Effector memory CD8-positive, alpha-beta T cell (primary cell): ENCODE measurements at places on chromosomes 2 and 18.
A peak's percentile ranks its signal among the peaks of the same experiment; 100 is the strongest.

GRCh38 chr2:110657724-110658305, 20.0 kb downstream of the BUB1 start:
- no peaks in the 10 kb centered on the region for H3K27me3 ChIP-seq
- peak overlapping the region; percentile 87 for H3K27ac ChIP-seq
- peaks cover 6% of the 10 kb centered on the region for H3K36me3 ChIP-seq
- no peak for DNase-seq
- peak overlapping the region; percentile 18 for H3K4me3 ChIP-seq

DNA sequence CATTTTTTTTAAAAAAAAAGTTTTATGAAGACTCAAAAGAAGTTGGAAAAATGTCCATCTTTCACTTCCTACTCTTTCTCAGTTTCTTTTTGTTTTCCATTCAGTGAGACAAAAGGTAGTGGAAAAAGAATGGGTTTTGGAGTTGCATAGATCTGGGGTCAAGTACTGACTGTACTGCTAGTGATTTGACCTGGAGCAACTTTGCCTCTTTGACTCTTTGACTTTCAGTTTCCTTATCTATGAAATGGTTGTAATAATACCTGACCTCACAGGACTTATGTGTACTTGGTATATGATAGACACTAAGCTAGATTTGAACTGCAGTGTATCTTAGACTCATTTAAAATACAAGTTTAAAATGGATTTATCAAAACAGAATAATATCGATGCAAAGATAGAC, 3.5 kb upstream of the KCNE4 start:
- H3K27ac ChIP-seq: no peak overlapping the region
- no peak overlapping the region for H3K4me3 ChIP-seq
- no peak for DNase-seq
- H3K27me3 ChIP-seq: peaks cover 12% of the 10 kb centered on the region

DNA sequence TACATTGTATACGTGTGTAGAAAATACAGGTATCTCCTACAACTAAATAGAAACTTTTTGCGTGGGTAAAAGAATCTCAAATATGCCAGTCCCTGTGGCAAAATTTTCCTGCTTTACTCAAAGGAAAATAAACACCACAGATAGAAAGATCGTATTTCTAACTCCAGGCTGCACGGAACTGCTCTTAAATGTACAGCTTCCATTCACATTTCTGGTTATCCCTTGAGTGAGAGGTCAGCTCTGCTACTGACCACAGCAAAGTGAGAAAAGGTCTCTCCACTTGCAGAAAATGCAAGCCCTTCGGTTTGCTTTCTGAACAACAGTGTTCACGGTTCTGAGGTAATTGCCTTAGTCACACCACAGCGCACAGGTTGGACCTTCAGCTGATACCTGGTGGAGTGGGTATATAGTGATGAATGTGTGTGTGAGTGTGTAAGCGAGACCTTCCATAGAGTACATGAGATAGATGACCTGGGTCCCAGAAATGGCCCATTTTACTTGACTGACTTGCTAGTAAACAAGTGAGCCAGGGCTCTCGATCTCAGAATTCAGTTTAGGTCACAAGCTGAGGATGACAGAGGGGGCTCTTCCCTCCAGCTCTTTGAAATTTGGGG, 52.1 kb downstream of the ALPK2 start:
- no peak for DNase-seq
- H3K4me1 ChIP-seq: no peaks in the 10 kb centered on the region
- no peak overlapping the region for H3K27ac ChIP-seq

- no peaks in the 10 kb centered on the region for H3K27me3 ChIP-seq
- no peaks in the 10 kb centered on the region for H3K36me3 ChIP-seq
- no peak overlapping the region for H3K4me3 ChIP-seq
- no peak for DNase-seq
- peak overlapping the region; percentile 71 for H3K27ac ChIP-seq
Observed at GRCh38 chr2:224937887-224938286, 104.4 kb downstream of the DOCK10 start.

DNA sequence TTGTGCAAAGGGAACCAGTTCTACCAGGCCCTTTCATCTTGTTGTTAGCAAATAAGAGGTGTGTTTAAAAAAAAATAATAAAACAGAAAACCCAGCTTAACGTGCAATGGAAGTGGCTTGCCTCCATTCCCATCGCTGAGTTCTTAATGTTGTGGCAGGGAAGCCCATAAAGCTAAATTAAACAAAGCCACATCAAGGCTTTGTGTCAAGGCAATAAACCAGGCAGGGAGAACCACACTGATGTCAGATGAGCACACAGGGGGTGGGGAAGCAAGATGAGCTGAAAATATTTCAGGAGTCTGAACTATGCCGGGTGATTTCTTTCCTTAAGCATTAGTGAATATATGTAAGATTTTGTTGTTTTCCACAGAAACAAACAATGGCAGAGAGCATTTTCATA, 73.5 kb downstream of the PHLPP1 start:
- H3K36me3 ChIP-seq: no peaks in the 10 kb centered on the region
- peaks cover 28% of the 10 kb centered on the region for H3K4me1 ChIP-seq
- H3K27ac ChIP-seq: no peak overlapping the region
- no peak for DNase-seq
- H3K27me3 ChIP-seq: no peaks in the 10 kb centered on the region
- no peak overlapping the region for H3K4me3 ChIP-seq

DNA sequence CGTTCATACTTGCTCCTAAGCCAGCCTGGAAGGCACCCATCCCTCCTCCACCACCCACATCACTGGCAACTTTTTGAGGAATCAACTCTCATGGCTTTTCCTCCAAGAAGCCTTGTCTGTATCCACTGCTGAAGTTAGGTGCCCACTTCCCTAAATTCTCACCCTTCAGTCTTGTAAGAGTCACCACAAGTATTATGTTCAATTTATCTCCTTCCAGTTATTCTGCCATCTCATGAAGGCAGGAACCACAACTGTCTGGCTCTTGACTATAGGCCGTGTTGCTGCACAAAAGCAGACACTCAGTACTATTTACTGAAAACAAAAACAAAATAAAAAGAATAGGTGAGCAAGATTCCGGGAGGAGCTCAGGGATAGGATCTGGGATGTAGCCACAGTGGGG, 234.8 kb downstream of the CYRIA start:
- H3K27me3 ChIP-seq: no peaks in the 10 kb centered on the region
- no peaks in the 10 kb centered on the region for H3K36me3 ChIP-seq

DNA sequence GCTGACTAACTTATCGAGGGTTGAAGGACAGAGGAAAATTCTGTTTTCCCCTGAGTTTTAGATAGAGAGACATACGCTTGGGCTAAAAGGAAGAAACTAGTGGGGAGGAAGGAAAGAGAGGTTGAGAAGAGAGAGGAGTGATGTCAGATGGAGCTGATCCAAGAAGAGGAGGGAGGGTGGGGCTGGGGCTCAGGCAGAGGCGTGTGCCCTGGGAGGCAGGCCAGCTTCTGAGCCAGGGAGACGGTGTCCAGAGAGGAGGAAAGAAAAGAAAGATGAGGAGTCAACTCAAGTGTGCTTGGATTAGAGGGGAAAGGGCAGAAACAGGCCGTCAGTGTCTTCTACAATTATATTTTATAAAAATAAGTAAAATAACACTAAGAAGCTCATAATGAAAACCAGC, 56.2 kb downstream of the EMILIN2 start:
- H3K27me3 ChIP-seq: no peaks in the 10 kb centered on the region
- no peak overlapping the region for H3K4me3 ChIP-seq
- peaks cover 2% of the 10 kb centered on the region for H3K36me3 ChIP-seq
- no peak for DNase-seq
- H3K27ac ChIP-seq: no peak overlapping the region
- H3K4me1 ChIP-seq: peaks cover 20% of the 10 kb centered on the region

DNA sequence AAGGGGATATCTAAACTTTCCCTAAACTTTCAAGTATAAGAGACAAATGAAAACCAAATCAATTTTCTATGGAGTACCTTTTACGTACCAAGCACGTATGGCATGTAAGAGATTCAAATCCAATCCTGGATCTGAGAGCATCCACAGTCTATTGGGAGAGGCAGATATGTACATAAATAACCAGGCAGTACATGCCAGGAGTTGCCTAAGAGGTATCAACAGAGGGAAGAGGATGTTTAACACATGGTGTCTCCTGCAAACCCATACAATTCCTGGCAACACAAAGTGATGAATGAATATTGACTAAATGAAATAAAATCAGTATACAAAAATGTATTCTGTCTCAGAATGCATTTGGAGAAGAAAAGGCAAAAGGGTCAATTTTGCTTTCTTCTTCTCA, 116.6 kb downstream of the PIGN start:
- no peak overlapping the region for H3K4me3 ChIP-seq
- no peak overlapping the region for H3K27ac ChIP-seq

GRCh38 chr18:37538526-37539205, 26.9 kb downstream of the CELF4 start:
- peaks cover 46% of the 10 kb centered on the region for H3K27me3 ChIP-seq
- H3K4me1 ChIP-seq: no peaks in the 10 kb centered on the region
- DNase-seq: no peak
- H3K36me3 ChIP-seq: peaks cover 4% of the 10 kb centered on the region

DNA sequence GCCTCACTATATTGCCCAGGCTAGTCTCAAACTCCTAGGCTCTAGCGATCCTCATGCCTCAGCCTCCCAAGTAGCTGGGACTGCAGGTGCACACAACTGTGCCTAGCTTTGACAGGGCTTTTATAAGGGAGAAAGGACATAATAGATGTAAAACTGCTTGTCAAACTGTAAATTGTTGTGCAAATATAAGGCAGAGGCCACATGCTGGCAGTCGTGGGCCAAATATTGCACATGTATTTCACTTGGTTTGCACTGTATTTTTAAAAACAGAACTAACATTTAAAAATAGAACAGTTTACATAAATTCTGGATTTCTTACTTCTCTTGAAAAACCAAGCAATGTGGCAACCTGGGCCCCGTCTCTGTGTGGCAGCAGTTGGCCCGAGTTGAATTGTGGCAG, 31.2 kb upstream of the MYO3B start:
- no peak overlapping the region for H3K4me3 ChIP-seq
- no peak overlapping the region for H3K27ac ChIP-seq
- no peaks in the 10 kb centered on the region for H3K36me3 ChIP-seq
- no peak for DNase-seq
- H3K27me3 ChIP-seq: no peaks in the 10 kb centered on the region
- H3K4me1 ChIP-seq: no peaks in the 10 kb centered on the region

- peaks cover 17% of the 10 kb centered on the region for H3K36me3 ChIP-seq
- peaks cover 77% of the 10 kb centered on the region for H3K27me3 ChIP-seq
- H3K27ac ChIP-seq: no peak overlapping the region
- peak overlapping the region; percentile 81 for H3K4me3 ChIP-seq
- DNase-seq: no peak
Observed at GRCh38 chr2:174326161-174327020, 8.4 kb upstream of the SP9 start.

- H3K4me3 ChIP-seq: no peak overlapping the region
- H3K27me3 ChIP-seq: no peaks in the 10 kb centered on the region
- H3K27ac ChIP-seq: no peak overlapping the region
- H3K4me1 ChIP-seq: no peaks in the 10 kb centered on the region
Observed at GRCh38 chr2:140593132-140593531, 1537.7 kb downstream of the LRP1B start.

DNA sequence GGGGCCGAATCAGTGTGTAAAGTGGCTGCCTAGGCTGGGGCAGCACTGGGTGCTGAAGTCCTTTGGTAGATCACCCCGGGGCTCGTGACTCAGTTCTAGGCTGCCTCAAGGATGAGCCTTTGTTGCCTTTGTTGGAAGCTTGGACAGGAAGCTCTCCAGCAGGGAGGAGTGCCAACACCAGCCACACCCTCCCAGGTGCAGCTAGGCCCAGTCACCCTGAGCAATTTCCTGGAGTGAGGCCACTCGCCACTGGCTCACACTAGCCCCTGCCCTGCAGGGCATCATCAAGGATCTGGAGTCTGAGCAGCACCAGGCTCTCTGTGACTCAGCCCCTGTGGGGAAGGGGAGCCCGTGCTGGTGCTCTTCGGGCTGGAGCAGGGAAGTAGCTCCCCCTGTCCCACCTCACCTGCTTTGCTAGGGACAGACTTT, 6.7 kb upstream of the SDC1 start:
- H3K36me3 ChIP-seq: peaks cover 3% of the 10 kb centered on the region
- peaks cover 83% of the 10 kb centered on the region for H3K27me3 ChIP-seq
- no peaks in the 10 kb centered on the region for H3K4me1 ChIP-seq
- H3K27ac ChIP-seq: no peak overlapping the region
- H3K4me3 ChIP-seq: no peak overlapping the region

- H3K4me1 ChIP-seq: peaks cover 22% of the 10 kb centered on the region
- H3K27ac ChIP-seq: peak overlapping the region; percentile 56
- DNase-seq: no peak
- H3K27me3 ChIP-seq: no peaks in the 10 kb centered on the region
Observed at GRCh38 chr2:85019121-85019520, 48.2 kb downstream of the KCMF1 start.

GRCh38 chr2:70896765-70897202, 38.9 kb upstream of the ATP6V1B1 start:
- H3K27ac ChIP-seq: no peak overlapping the region
- H3K4me3 ChIP-seq: no peak overlapping the region
- H3K4me1 ChIP-seq: peaks cover 31% of the 10 kb centered on the region
- peaks cover 100% of the 10 kb centered on the region for H3K27me3 ChIP-seq

- H3K4me3 ChIP-seq: no peak overlapping the region
- H3K36me3 ChIP-seq: peaks cover 29% of the 10 kb centered on the region
Observed at GRCh38 chr2:230162981-230163380, 56.8 kb downstream of the SP110 start.

DNA sequence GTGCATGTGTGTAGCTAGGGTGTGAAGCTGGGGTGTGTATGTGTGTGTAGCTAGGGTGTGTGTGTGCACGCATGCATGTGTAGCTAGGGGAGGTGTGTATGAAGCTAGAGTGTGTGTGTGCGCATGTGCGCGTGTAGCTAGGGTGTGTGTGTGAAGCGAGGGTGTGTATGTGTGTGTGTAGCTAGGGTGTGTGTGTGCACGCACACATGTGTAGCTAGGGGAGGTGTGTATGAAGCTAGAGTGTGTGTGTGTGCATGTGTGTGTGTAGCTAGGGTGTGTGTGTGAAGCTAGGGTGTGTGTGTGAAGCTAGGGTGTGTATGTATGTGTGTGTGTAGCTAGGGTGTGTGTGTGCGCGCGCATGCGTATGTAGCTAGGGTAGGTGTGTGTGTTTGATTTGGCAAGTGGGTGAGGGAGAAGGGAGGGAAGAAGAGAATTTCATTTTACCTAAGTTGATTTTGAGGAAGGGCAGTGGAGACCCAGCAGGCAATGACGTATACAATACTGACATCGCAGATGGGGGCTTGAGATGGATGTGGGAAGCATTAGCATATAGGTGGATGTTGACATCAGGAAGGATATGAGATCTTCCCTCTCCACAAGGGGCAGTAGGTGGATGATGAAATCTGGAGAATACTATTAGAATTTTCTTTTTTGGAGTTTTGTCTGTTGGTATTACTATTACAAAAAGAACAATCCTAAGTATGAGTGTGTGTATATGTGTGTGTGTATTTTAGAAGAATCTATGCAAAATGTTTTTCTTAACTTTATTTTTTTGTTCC, 70.7 kb downstream of the PRELID3A start:
- H3K27me3 ChIP-seq: no peaks in the 10 kb centered on the region
- H3K27ac ChIP-seq: no peak overlapping the region
- H3K36me3 ChIP-seq: no peaks in the 10 kb centered on the region
- peaks cover 11% of the 10 kb centered on the region for H3K4me1 ChIP-seq

DNA sequence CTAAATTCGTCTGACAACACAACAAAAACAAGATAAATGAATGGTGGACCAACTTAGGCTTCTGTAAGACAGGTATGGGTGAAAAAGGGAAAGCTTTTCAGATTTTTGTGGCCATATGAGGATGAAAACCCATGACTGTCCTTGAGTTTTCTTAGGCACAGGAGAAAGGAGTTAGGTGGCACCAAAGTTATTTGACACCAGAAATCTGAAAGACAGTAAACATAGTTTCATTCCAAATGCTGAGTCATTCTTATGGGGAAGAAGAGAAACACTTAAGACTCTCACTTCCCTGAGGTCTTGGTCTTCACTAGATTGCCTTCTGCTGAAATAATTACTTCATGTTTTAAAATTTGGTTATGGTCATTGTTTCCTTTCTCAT, 5.2 kb upstream of the GPD2 start:
- H3K27ac ChIP-seq: no peak overlapping the region
- peaks cover 1% of the 10 kb centered on the region for H3K4me1 ChIP-seq
- no peaks in the 10 kb centered on the region for H3K27me3 ChIP-seq
- H3K36me3 ChIP-seq: no peaks in the 10 kb centered on the region
- no peak for DNase-seq
- no peak overlapping the region for H3K4me3 ChIP-seq
